ENCODE measurements at places on chromosomes 5 and 9.

- DNase-seq = no peak
Observed at GRCh38 chr5:72356361-72356760, 36.2 kb downstream of the PTCD2 start.

DNA sequence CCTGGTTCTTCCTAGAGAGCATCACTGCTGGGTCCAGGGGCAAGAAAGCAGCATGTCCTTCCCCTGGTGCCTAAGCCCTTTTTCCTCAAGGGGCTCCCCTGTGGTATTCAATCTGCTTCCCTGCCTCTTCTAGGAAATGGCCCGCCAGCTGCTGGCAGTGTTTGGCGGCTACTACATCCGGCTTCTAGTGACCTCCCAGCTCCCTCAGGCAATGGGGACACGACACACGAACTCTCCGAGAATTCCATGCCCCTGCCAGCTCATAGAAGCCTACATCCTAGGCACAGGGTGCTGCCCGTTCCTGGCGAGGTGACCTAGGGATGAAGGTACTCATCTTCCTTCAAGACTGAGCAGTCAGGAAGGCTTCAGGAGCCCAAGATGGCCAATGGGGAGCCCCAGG lies 14.6 kb downstream of the TEX53 start:
- DNase-seq = no peak

- DNase-seq = no peak
Observed at GRCh38 chr9:78021697-78022096, 9.9 kb downstream of the GNAQ start.

DNA sequence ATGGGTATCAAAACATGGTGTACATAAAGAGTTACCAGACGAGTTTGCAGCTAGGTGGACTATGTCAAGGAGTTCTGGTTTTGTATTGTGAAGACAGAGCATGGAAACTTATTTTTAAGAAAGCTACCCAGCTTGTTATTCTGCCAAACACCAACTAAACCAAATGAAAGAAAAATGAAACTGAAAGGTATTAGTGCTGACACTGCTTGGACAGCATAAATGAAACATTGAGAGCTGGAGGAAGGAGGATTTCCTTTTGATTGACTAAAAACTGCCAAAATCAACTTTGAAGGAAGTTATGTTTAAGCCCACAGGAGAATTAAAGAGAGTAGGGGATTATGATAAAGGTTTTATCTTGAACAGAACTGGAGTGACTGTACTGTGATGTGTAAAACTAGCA lies 766.2 kb downstream of the PTPRD start:
- DNase-seq = no peak

DNA sequence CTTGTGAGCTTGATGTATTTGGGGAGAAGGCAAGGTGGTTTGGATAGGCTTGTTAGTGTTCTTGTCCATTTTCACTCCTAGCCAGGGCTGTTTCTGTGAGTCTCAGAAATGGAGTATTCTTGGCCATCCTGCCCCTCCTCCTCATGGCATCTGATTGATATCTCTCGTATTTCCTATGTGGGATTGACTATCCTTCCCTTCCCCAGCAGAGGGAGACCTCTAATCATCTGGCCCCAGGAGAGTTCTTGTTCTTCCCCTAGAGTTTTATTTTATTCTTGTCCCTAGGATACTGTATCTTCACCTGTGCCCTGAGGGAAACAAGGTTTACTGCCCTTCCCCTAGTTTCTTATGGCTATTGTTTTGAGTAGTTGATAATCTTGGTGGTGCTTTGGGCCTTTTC lies 114.4 kb downstream of the VPS13A start:
- peak; percentile 1 for DNase-seq

GRCh38 chr5:3276896-3277295 lies 318.7 kb upstream of the IRX1 start:
- peak; percentile 73 for DNase-seq

DNA sequence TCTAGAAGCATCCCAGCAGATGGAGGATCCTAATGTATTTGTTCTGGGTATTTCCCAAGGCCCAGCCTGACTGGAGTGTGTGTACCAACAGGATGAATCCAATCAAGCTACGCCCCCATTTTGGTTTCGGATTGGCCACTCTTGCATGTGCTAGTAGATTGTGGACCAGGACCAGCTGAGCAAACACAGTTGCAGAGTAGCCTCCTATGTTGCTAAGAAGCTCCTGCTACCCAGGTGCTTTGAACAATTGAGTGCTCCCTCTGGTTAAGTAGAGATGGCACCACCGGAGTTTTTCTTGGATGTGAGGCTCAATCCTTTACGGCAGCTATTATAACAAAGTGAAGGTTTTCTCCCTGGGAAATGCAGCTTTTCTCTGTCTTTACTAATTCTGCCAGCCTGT lies 204.5 kb downstream of the NTRK2 start:
- DNase-seq = no peak

DNA sequence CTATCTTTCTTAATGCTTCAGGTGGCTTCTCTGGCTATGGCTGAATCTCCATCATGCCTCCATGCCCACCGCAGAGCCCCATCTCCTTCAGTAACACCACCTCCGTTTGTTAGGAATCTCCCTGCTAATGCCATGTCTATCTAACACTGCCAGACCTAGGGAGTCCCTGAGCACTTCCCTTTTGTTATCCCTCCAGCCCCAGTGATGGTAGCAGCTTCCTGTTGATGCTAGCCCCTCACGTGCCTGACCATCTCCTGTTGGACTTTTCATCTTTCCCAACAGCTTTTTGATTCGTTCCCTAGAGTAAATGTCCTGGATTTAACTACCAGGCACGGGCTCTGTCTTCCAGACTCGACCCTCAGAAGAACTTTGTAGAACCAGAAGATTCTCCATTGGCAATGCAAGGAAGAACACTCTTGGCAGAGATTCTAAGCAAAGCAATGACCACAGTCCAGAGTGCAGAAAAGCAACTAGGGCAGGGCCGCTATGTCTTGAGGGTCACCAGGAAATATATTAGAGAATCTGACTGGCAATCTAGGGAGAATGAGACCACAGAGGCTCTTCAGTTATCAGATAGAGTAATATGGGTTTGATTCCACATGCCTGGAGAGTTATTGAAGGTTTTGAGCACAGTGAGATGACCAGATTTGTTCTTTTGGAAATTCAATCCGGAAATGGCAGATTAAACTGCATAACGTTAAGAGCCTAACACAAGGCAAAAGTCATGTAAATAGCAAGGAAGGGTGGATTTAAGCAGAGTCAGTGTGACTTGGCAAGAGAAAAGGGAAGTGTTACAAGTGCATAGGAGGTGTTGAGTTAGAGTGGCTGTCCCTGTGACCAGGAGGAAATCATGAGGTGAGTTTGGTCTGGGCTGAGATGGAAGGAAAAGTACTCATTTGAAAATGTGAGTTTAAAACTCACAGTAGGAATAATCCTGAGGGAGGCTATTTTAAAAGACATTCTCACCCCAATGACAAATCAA lies 555.2 kb downstream of the ACTL7B start:
- no peak for DNase-seq

DNA sequence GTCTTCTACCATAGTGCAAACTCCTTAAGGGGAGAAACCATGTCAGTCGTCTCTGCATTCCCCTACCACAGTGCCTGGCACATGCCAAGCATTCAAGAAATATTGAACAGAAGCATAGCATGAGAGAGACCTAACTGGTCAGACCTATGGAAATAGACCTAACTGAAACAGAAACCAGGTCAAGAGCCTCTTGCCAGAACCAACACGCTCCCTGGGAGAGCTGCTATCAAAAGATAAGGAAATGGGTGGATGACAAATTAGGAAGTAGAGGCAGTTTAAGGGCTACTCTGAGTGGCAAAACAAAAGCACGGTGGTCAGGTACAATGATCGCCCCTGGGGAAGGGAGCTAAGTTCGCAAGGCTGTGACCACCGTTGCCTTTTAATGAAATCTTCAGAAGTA lies 66.0 kb upstream of the SMIM15 start:
- DNase-seq = no peak

- DNase-seq = no peak
Observed at GRCh38 chr5:150431048-150431447, 18.3 kb upstream of the CD74 start.

DNA sequence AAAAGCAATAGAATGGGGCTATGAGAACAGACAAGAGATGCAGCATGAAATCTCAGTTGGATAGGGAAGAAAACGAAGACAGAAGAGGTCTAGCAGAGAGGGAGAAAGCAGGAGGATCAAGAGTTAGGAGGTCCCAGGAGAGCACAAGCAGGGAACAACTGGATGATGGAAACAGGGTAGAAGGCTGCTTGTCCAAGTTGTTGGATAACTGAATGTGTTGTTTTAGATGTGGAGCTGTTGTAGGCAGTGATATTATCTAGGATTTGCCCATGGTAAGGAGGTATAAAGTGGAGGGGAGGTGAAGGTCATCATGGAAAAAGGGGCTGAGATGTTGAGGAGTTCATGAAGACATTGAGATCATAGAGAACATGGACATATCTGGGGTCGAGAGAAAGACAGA lies 12.4 kb upstream of the RHOBTB3 start:
- DNase-seq = no peak

GRCh38 chr9:9395539-9395938 lies 1217.3 kb downstream of the PTPRD start:
- no peak for DNase-seq

DNA sequence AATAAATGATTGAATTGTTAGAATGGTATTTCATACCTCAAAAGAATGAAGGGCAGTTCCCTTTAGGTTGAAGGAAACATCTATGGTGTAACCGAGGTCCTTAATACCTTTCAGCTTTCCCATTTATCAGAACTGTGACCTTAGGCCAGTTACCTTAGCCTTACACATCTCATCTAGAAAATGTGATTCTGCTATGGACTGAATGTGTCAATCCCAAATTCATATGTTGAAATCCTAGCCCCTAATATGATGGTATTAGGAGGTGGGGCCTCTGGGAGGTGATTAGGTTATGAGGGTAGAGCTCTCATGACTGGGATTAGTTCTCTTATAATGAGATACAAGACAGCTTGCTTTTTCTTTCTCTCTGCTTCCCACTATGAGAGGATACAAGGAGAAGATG lies 441.9 kb downstream of the PLK2 start:
- DNase-seq = no peak

DNA sequence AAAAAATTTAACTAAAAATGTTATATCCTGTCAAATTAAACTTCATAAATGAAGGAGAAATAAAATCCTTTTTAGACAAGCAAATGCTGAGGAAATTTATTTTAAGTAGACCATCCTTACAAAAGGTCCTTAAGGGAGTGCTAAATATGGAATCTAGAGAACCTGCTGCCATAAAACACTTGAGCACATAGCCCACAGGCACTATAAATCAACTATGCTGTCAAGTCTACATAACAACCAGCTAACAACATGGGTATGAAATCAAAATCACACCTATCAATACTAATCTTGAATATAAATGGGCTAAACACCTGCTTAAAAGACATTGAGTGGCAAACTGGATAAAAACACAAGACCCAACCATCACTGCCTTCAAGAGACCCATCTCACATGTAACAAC lies 15.1 kb upstream of the PRSS3 start:
- no peak for DNase-seq

- DNase-seq = no peak
Observed at GRCh38 chr5:43401827-43402226, 10.4 kb downstream of the CCL28 start.

All from NCI-H526 treated with DMSO at 0.1 percent for 48 hours (cell line).